Stimulated activated CD4-positive, alpha-beta T cell treated with anti-CD3 and anti-CD28 coated beads, Interleukin-1b, Interleukin-23, amount 100 ng/mL, for 1 hour (primary cell): ENCODE measurements at places on chromosomes 5 and 9.

- no peak for DNase-seq
Measured at GRCh38 chr9:33468797-33469621, 4.7 kb downstream of the NOL6 start.

GRCh38 chr9:107732781-107733522, 243.4 kb upstream of the KLF4 start:
- no peak for DNase-seq

DNA sequence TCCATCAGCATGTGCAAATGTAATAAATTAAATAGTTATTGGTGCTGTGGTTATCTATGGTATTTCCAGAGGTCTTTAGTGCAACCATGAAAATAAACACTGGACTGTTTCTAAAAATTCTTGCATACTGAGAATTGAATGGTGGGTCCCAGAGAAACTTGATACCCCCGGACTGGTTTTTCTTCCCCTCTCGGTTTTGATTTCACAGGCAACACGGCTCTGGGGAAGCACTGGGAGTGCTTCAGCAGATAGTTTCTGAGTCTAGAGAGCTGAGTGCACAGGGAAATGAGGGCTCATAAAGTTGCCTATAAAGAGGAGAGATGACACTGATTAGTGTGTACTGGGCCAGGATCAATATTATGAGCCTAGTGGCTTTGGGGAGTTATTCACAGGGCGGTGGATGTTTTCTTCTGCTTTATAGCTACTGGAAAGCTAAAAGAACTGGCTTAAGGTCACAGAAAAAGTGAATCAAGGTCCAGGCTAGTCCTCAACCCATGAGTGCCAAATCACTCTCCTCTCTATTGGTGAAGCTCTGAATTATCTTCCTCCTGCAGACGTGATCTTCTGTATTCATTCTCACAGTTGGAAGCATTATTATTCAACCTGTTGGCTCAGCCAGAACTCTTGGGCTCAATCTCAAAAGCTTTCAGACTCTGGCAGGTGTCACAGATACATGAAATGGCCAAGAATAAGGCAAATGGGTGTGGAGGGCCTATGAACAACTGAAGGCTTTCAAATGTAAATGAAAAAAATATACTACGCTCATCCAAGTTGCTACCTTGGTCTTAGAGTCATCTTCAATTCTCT, 170.2 kb upstream of the HMHB1 start:
- DNase-seq: no peak

GRCh38 chr9:89489548-89490530, 8.1 kb downstream of the SEMA4D start:
- DNase-seq: no peak

DNA sequence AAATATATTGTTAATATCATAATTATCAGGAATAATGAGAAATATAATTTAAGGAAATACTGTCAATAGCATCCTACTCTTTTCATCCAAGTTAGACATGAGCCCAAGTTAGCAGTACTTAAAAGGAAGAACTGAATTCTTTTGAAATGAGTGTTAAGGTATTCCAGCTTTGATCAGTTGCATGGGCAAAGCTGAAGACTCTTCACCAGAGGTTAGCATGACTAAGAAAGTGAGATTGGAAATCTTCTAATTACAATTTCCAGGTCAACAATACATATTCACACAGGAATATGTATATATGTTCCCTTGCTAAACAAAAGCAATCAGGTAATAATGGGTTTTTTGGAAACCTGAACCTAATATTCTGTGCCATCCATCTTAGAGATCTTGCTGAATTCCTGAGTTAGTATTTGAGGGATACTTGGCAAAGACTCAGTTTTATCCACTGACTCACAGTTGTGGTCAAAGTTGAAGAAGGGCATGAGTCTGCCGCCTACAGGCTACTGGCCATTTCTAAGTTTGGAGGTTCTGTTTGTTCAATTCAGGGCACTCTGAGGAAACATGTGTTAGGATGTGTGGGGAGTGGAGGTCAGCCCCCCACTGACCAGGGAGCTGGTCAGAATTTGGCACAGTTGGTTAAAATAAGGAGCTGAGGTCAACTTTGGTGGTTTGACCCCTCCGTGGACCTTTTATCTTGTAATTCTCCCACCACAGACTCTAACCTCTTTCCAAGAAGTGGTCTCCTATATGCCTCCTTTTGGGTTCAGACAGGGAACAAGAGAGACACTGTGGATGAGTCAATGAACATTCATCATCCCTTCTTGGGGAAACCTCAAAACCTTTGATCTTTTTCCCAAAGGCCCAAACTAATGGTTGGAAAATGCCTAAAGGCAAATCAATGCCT, 118.3 kb downstream of the PIK3R1 start:
- no peak for DNase-seq
